ENCODE measurements at places on chromosomes 7 and 10. TPM values are rescaled to one million over a fixed set of nuclear protein-coding genes. Genes with fewer than 3 reads are reported as not detected.

DNA sequence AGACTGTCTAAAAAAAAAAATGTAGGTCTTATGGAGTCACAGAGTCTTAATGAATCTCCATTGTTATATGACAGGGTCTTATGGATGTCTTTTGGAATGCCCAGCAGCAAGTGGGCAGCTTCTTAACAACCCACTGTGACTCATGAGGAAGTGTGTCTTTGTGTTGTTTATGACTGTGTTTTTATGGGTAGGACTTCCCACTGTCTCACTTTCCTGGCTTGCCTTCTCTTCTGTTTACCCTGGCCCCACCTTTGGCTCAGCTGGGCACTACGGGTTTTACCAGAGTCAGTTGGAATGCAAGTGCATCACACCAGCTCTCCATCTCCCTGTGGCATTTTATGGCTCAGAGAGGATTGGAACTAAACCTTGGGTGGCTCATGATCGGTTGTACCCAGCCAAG, 580.5 kb downstream of the AUTS2 start:
- peak; percentile 88 for DNase-seq

DNA sequence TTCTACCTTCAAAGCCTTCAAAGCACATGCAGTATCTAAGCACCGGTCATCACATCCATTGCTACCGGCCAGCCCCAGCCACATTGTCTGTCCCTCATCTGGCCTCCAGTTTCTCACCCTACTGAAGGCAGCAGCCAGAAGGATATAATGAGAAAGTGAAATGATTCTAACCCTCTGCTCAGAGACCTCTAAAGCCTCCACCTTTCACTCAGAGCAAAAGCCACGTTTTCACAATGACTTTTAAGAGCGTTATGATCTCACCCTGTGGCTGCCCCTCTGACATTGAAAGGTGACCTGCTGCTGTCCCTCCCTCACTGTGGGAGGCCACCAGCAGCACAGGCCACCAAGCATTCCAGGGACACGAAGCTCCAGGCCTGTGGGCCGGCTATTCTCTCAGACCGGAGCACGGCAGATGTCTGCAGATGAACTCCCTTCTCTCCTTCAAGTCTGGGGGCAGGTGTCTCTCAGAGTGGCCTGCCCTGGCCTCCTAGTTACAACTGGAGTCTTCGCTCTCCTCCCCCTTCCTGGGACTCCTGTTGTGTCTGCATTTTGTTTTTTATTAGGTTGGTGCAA, 94.9 kb upstream of the EEPD1 start:
- no peak for DNase-seq

Gene FEZF1
- 2.3 TPM for total RNA-seq

DNA sequence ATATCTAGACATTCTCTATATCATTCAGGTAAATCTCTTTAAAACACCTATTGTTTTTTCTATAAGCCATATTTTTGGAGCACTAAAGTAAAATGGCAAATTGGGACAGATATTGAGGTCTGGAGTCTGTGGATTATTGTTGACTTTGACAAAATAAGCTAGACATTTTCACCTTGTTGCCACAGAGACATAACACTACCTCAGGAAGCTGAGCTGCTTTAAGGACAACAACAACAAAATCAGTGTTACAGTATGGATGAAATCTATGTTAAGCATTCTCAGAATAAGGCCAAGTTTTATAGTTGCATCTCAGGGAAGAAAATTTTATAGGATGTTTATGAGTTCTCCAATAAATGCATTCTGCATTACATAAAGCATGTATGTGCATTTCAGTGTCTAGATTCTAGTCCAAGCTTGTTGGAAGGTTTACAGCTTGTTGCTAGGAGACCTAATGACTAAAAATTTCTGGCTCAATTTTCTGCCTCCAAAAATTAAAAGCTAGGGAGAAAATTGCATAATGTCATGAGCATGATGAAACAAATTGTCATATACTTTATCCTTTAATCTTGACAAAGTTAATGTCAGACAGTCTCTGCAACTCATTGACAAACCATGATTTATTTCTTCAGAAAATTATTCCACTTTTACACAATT, 18.3 kb downstream of the LIPM start:
- DNase-seq: no peak

- DNase-seq: no peak
Measured at GRCh38 chr10:117136391-117136975, 1.6 kb downstream of the VAX1 start.

DNA sequence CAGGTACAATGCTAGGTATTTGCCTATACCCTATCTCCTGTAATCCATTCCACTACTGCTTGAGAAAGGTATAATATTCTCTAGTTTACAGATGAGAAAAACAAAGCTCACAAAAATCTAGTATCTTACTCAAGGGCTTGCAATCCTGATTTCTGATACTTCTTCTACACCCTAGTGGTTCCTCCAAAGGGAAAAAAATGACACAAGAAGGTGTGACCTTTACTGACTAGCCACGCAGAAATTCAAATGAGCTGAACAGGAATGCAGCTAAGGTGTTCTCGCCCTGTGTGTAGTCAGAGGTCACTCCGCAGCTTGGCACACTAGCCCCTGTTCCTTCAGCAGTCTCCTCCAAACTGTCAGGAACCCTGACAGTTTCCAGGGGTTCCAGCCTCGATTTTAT, 59.5 kb upstream of the TM9SF3 start:
- DNase-seq: no peak

GRCh38 chr7:7857143-7857583, 111.4 kb upstream of the GLCCI1 start:
- no peak for DNase-seq

Gene ADAMTS14
- total RNA-seq: 0.45 TPM

DNA sequence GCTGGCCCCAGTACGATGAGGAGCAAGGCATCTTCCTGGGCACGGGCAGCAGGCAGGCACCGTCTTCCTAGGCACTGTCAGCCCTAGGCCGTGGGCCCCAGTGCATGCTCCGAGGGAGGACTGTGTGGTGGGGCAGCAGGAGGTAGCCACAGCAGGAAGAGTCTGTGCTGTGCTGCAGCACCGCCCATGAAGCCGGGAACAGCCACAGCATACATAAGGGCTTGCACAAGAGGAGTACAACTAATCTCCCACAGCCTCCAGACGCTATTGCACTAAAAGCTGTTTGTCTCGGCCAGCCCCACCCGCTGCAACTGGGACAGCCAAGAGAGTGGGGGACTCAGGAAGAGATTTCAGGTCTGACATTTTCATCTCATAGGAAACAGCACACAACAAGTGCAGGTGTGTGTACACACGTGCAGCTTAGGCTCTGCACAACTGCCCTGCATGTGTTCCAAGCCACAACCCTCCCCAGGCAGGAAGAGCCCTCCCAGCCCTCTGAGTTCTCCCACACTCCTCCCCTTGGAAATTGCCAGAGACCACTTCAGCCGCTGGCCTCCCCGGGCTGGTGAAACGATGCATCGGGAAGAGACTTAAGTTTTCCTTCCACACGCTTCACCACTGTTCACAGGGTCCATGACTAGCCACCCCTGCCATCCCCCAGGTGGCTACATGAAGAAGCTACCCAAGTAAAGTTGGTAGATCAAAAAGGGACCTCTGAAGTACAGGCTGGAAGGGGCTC, 88.1 kb upstream of the DDC start:
- no peak for DNase-seq

DNA sequence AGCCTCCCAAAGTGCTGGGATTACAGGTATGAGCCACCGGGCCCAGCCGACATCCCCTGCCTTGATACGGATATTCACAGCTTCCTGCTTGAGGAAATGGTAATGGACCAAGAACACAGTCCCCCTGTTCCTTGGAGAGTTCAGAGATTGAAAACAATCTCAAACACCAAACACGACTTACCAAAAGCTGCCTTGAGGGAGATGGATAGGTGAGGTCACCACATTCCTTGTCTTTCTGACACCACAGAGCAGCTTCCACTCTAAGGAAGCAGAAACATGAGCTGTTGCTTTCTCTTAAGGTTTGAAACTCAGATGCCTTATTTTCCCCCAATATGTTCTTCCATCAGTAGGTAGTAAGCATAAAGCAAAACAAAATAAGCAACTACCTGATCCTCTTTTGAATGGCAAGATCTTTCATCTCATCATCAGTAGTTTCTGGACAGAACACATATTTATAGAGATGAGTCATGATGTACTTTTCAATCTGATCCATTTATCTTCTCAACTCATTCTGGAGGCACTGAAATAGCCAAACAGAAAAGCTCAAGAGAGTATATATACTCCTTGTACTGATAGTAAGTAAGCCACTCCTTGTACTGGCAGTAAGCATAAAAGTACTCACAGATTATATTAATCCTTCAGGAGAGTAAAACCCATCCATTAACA, 199.1 kb upstream of the KCTD7 start:
- no peak for DNase-seq

Gene ANKRD30A
- total RNA-seq: 1.2 TPM

DNA sequence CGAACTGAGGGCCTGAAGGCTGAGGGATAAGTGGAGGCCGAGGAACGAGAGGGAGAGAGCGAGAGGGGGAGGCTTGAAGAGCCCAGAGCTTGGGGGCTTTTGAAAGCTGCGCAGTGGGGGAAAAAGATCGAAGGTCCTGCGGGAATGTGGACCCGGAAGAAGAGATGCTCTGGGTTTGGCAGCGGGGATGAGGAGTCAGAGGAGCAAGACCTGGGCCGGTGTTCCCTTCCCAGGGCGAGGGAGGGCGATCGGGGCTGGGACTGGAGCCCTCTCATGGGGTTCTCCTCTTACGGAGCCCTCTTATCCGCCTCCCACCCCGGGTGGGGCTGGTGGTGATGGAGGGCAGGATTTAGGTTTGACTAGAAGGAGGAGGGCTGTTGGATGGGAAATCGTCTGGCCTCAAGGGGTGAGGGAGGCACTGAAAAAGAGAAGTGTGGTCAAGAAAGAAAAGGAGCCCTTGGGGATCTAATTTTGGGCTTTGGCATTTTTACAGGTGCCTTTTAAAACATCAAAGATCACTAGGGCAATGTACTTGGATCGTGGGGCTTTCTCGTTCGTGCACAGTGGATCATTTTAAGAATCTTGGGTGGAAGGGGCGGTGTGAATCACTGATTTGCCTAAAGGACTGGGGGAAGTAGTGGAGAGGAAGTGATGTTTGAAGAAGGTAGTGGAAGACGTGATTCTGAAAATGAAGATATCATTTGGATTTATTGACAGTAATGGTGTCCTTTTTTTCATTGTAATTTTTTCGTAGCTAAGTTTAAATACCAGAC, 637 bp downstream of the SAMD8 start:
- no peak for DNase-seq

Gene ZNF488
- total RNA-seq: 0.53 TPM

Gene BMPR1A
- total RNA-seq: 29.3 TPM

Measured in H4 (cell line).